ENCODE measurements at places on chromosomes 13 and 19. TPM values are rescaled to one million over a fixed set of nuclear protein-coding genes. Genes with fewer than 3 reads are reported as not detected.

Gene FPR3
- total RNA-seq = not detected

Gene TNFRSF19
- 28.1 TPM for total RNA-seq

Gene NOVA2
- total RNA-seq = 0.53 TPM

Gene IGFL3
- not detected for total RNA-seq

Gene PROZ
- total RNA-seq = not detected

Gene PCDH20
- total RNA-seq = 21.2 TPM

Gene ZNF497
- total RNA-seq = 11.7 TPM

Gene C1QTNF9B
- total RNA-seq = not detected

Gene TMC4
- 125 TPM for total RNA-seq

Measured in progenitor cell of endocrine pancreas (in vitro differentiated cells).